ENCODE measurements at places on chromosomes 1 and 21.
A peak's percentile ranks its signal among the peaks of the same experiment; 100 is the strongest.

- no peak for DNase-seq
- H3K4me3 ChIP-seq = no peak overlapping the region
- no peaks in the 10 kb centered on the region for H3K27me3 ChIP-seq
Measured at GRCh38 chr1:64173336-64173940, 30.0 kb upstream of the UBE2U start.

- peaks cover 29% of the 10 kb centered on the region for H3K4me1 ChIP-seq
- DNase-seq = no peak
- H3K4me3 ChIP-seq = no peak overlapping the region
- H3K27ac ChIP-seq = peak overlapping the region; percentile 48
- H3K27me3 ChIP-seq = no peaks in the 10 kb centered on the region
Measured at GRCh38 chr1:8182034-8182761, 135.7 kb upstream of the SLC45A1 start.

DNA sequence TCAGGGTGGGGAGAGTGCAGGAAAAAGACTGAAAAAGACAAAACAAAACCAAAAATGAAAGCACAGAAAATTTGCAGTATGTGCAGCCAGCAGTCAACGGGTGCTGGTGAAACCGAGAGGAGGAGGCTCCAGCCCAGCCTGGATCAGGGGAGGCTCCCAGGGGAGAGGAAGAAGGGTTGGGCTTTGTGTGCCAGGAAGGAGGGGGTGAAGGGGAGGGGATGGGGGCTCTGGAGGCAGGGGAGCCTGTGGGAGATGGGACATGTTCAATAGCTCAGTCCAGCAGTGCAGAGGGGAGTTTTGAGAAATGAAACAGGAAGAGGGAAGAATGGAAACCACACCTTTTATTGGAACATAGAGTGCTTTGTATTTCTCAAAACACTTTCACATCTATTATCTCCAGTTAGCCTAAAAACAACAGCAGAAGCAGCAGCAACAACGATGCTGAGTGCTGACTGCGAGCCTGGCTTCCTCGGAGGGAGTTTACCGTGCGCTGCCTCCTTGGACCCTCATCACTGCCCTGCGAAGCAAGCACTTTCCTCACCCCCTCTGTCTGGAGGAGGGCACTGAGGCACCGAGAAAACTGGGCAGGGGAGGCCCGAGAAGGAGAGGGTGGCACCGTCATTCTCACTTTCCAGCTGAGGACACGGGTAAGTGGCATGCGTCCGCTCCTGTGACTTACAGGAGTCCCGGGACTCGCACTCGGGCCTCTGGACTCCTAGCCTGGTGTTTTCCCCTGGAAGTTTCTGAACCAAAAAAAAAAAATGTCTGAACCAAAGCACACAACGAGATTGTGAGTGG, 62.9 kb downstream of the MDM4 start:
- H3K36me3 ChIP-seq = no peaks in the 10 kb centered on the region
- H3K27me3 ChIP-seq = no peaks in the 10 kb centered on the region
- peaks cover 6% of the 10 kb centered on the region for H3K4me1 ChIP-seq
- H3K4me3 ChIP-seq = no peak overlapping the region

DNA sequence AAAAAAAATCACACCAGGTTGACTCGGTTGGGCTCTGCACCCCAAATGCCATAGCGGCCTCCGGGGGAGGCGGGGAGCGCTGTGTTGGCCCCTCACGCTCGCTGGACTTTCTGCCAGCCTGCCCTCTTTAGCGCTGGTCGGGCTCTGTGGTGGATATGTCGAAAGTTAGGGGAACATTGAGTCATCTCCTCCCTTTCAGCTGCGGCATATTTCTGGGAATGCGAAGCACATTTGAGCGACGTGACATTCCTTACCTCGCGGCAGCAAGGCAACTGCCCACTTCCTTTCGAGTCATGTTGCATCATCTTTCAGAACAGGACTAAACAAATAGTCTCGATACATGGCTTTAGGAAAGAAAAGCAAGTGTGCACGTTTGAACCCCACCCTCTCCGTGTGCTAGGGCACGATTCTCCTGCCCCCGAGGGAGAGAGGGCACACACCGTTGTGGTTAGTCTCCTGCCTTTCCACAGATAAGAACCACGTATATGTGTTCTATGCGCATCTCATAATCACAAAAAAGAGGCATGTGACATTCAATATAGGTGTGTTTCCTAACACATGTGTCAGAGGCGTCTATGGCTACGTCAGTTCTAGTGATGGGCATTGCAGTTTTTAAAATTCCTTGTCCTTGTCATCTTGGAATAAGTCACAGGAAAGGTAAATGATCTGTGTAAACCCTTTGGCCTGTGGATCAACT, 105.9 kb upstream of the SLC45A1 start:
- H3K27me3 ChIP-seq = no peaks in the 10 kb centered on the region
- peaks cover 12% of the 10 kb centered on the region for H3K4me1 ChIP-seq
- no peak overlapping the region for H3K27ac ChIP-seq
- H3K36me3 ChIP-seq = no peaks in the 10 kb centered on the region
- H3K4me3 ChIP-seq = no peak overlapping the region
- no peak for DNase-seq

DNA sequence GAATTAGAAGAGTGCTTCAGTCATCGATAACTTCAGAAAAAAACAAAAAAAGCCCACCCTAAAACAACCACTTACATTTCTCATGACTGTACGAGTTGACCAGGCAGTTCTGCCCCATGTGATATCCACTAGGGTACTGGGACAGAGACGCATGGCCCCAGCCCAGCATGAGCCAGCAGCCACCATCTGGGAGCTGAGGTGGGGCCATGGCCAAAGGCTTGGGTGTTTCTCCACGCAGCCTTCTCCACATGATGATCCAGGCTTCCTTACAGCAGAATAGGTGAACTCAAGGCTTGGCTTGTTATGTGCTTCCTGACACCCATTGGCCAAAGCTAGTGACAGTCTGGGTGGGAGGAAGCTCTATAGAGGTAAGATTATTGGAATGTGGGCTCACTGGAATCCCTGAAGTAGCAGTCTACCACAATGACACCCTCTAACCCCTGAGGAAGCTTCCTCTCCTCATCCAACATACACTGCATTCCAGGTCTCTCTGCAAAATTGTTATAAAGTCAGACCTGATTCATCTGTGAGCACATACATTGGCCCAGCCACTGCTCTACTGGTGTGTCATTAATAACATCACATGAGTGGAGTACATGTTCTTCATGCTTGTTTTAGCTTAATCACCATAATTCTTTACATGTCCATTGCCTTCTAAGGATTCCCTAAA, 66.3 kb upstream of the NTPCR start:
- no peaks in the 10 kb centered on the region for H3K4me1 ChIP-seq
- H3K36me3 ChIP-seq = no peaks in the 10 kb centered on the region
- no peak overlapping the region for H3K4me3 ChIP-seq
- no peaks in the 10 kb centered on the region for H3K27me3 ChIP-seq

DNA sequence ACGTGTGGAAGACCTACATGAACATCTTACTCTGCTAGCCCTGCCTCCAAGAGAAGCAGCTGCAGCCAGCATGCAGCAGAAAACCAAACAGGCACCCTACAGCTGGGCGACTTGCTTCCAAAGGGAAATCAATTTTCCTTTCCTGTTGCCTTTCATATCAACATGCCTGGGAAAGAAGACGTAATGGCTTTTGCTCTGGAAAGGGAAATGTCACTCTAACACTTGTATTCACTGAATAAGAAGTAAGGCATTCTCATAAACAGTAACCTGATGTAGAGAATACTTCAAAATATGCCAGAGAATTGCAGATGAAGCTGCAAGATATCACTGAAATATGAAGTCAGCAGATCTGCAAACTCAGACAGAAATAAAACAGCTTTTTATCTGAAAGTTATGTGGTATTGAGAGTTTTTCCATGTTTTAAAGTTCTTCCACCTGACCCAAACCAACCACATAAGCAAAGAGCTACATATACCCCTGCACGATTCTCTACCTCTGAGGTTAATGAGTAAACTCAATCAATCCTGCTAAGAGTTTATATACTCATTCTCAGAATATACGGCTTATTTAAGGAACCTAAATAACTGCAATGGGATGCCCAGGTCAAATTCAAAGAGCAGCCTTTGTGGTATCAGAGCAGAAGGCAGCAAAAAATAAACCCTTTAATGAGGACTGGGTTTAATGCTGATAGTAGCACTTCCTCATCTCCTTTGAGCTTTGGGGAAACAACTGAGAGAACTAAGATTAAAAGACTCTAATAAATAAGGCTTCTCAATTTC, 150.9 kb downstream of the RERE start:
- H3K27me3 ChIP-seq = no peaks in the 10 kb centered on the region
- peak overlapping the region; percentile 2 for H3K27ac ChIP-seq
- DNase-seq = no peak
- H3K36me3 ChIP-seq = no peaks in the 10 kb centered on the region
- H3K4me3 ChIP-seq = no peak overlapping the region

DNA sequence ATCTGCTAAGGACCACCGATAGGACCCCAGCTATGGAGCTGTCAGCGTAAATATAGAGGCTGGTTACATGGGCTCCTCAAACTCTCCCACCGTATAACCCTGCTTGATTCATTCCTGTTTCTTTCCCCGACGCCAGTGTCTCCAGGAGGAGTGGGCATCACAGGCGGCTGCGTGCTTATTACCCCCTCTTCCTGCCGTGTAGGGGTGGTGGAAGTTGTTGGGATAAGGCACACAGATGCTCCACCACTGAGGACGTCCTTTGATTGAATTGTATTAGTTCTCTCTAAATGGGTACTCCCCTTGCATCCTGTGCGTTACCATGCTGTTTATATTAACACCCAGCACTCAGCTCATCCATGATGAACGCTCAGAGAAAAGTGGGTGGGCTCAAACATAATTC, 104.6 kb downstream of the ZBTB18 start:
- no peaks in the 10 kb centered on the region for H3K27me3 ChIP-seq
- H3K4me1 ChIP-seq = no peaks in the 10 kb centered on the region
- H3K27ac ChIP-seq = no peak overlapping the region
- DNase-seq = no peak
- no peak overlapping the region for H3K4me3 ChIP-seq

DNA sequence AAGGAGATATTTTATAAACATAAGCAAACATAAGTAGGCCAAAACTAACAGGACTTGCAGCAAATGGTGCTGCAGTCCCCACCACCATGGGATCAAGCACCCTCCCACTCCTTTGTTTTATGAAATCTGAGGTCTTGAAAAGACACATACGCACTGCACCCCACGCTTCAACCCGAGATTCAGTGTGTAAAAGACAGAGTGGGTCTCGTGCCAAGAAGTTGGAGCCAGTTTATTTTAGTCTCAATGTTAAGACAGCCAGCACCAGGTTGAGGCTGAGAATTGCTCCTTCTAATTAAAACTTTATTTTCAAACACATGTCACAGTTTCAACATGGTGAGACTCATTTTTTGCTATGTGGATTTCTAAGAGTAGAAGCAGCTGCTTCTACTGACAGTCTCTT, 139.1 kb upstream of the TIAM1 start:
- no peaks in the 10 kb centered on the region for H3K27me3 ChIP-seq
- H3K36me3 ChIP-seq = no peaks in the 10 kb centered on the region
- no peaks in the 10 kb centered on the region for H3K4me1 ChIP-seq
- DNase-seq = peak; percentile 21
- H3K27ac ChIP-seq = no peak overlapping the region

DNA sequence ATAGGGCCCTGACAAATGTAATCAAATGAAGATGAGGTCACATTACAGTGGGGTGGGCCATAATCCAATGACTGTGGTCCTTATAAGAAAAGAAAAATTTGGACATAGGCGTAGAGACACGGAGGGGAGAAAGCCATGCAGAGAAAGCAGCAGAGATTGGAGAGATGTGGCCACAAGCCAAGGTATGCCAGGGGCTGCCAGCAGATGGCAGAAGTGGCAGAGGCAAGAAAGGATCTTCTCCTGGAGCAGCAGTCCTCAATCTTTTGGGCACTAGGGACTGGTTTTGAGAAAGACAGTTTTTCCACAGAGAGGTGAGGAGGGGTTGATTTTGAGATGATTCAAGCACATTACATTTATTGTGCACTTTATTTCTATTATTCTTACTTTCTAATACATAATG, 355.1 kb downstream of the NPHP4 start:
- peak; percentile 13 for DNase-seq
- H3K4me3 ChIP-seq = no peak overlapping the region
- no peaks in the 10 kb centered on the region for H3K27me3 ChIP-seq

- DNase-seq = peak; percentile 25
- H3K4me1 ChIP-seq = no peaks in the 10 kb centered on the region
- no peak overlapping the region for H3K27ac ChIP-seq
- no peaks in the 10 kb centered on the region for H3K27me3 ChIP-seq
- H3K4me3 ChIP-seq = no peak overlapping the region
Measured at GRCh38 chr1:67211589-67212563, 45.6 kb downstream of the IL23R start.

DNA sequence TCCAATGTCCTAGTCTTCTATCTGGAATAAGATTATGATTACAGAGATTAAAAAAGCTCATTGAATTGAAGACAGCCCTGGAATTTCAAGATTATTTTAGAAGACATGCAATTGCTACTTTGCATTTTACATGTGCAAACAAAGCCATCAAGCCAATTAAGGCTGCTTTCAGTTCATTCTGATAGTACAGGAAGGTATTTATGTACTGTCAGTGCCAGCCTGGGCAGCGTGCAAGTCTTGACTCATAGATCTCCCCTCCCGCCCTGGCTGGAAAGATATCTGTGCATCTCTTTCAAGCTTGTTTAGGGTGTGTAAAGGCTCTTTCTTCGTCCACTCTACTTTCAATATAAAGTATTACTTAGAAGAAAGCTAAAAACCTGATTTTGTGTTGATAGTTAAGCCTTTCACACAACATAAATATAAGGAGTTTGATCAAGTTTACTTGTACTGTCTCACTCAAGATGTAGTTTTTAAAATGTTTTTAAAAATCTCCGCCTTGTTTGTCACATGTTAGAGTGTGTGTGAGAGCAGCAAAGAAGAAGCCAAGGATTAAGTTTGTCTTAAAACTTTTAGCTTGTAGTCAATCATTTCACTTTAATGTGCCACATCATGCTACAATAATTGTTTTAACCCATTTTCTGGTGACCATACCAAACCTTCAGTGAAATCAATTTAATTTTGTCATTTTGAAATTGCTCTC, 13.6 kb upstream of the LYPLAL1 start:
- H3K36me3 ChIP-seq = no peaks in the 10 kb centered on the region
- no peak for DNase-seq
- H3K4me1 ChIP-seq = no peaks in the 10 kb centered on the region
- H3K27ac ChIP-seq = no peak overlapping the region
- H3K27me3 ChIP-seq = no peaks in the 10 kb centered on the region
- no peak overlapping the region for H3K4me3 ChIP-seq

- H3K27ac ChIP-seq = no peak overlapping the region
- no peaks in the 10 kb centered on the region for H3K4me1 ChIP-seq
- no peaks in the 10 kb centered on the region for H3K27me3 ChIP-seq
- no peaks in the 10 kb centered on the region for H3K36me3 ChIP-seq
- DNase-seq = no peak
- H3K4me3 ChIP-seq = no peak overlapping the region
Measured at GRCh38 chr1:169676001-169676400, 35.4 kb downstream of the SELL start.

- no peak overlapping the region for H3K4me3 ChIP-seq
- no peak for DNase-seq
- no peaks in the 10 kb centered on the region for H3K4me1 ChIP-seq
- no peaks in the 10 kb centered on the region for H3K36me3 ChIP-seq
- H3K27ac ChIP-seq = no peak overlapping the region
Measured at GRCh38 chr1:29355375-29355774, 119.1 kb downstream of the PTPRU start.
